Activated CD8-positive, alpha-beta memory T cell treated with anti-CD3 and anti-CD28 coated beads, Interleukin-2, amount 50 U/mL, for 48 hours (primary cell): ENCODE measurements at places on chromosomes 11 and 22.

- no peak for DNase-seq
Observed at GRCh38 chr11:130136107-130136506, 23.5 kb upstream of the ST14 start.

- no peak for DNase-seq
Observed at GRCh38 chr11:77370217-77370616, 68.7 kb upstream of the GDPD4 start.

DNA sequence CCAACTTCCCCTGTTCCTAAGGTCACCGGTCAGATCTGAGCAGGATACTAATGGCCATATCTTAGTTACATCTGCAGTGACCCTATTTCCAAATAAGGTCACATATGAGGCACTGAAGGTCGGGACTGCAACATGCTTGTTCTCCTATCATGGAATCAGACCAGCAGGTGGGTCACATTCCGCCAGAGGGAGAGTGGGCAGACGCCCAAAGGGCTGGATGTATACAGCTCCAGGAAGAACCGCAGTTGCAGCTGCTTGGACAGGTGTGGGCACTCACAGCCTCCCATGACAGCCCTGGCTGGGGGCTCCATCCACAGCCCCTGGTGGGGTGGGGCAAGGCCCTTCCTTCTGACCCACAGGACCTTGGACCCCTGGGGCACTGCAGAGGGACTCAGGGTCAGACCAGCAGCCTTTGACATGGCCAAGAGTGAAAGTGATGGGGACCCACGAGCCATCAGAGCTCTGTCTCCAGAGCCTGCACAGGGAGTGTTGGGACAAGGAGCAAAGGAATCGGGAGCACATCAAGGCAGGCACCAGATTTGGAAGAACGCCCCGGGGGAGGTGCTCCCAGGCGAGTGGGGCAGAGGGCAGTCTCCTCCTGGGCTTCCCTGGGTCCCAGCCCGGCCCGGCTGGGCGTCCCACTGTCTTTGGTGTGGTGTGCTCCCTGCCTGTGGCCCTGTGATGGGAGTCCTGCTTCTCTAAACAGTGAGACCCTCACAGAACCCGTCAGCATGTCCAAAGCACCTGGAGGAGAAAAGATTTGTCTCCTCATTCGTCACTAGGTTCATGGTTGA, 13.3 kb upstream of the CD81 start:
- DNase-seq: no peak

DNA sequence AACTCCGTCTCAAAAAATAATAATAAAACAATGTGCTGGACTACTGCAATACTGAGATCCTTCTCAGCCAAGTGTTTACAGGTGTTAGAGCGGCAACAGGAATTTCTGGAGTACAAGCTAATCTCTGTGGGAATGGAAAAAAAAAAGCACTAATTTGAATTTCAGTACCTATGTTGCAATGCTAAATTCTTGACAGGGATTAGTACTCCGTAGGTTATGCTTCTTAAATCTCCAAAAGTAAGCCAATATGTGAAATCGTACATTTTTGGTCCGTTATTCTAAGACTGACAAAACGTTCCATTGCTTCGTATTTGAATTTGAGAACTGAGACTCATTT, 1.1 kb downstream of the ATL3 start:
- DNase-seq: no peak

- DNase-seq: no peak
Observed at GRCh38 chr11:85787809-85788760, 22.9 kb downstream of the SYTL2 start.
